ENCODE measurements at places on chromosomes 2 and 18.

GRCh38 chr2:203412546-203413331 is 84.5 kb downstream of the ABI2 start:
- DNase-seq, result no peak

- no peak for DNase-seq
Observed at GRCh38 chr2:100900156-100900795, 80.3 kb downstream of the NPAS2 start.

- no peak for DNase-seq
Observed at GRCh38 chr2:3595985-3596384, 1.1 kb downstream of the COLEC11 start.

DNA sequence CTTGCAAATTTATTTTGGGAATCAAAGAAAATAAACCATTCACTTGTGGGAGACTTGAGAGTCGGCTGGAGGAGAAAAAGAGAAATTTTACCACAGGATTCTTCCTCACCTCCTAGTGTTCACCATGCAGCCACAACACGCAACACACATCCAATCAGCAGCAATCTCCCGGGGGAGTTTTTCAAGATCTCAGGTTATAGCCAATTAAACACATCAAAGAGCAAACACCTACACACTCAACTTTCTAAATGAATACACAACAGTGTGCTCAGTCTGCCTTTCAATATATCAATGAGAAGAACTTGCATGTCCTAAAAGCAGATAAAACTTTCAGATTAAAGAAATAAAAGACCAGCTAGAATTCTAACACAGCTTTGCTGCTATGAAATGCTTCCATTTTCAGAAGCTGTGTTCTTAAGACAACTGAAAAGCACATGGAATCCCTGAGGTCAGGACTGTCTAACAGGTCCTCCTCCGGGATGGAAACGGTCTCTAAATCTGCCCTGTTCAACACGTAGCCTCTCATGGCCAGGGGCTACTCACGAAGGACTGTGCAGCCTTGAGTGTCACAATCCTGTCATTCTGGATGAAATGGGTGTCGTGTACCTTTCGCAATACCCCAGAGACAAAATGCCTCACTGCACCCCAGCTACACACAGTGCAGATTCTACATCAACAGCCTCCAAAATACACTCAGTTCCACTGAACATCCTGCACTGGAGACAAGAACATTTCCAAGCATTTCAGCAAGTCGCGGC is 84.2 kb downstream of the ZNF516 start:
- DNase-seq, result no peak

- no peak for DNase-seq
Observed at GRCh38 chr2:237998530-237998929, 31.7 kb downstream of the UBE2F start.

GRCh38 chr2:86825693-86826381 is 35.1 kb upstream of the CD8A start:
- DNase-seq, result no peak

DNA sequence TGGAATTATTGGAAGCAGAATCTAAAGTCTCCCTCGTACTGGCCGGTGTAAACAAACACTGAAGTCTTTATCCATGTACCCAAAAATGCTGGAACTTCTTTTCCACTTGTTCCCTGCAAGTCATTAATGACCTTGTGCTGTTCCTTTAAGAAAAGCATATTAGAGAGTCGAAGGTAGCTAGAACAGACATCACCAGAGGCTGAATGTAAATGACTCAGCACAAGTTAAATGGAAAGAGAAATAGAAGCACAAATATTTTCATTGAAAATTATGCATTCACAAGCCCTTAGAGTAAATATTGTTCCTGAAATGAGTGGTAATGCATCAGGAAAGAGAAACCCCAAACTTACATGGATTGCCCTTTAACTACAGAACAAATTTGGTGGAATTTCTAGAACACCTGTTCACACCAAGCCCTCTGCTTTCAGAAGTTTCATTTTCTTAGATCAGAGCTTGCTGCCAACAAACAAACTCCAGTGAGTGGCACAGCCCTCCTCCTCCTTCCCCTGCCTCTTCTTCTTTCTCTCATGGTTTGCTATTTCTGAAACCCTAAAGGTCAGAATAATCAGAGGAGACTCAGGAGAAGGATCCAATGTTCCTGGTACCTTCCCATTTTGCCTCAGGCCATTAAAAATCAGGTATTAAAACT is 264.3 kb downstream of the TXNL1 start:
- DNase-seq, result no peak

GRCh38 chr2:60699617-60700016 is 56.5 kb upstream of the PAPOLG start:
- no peak for DNase-seq

GRCh38 chr2:213476641-213477040 is 192.4 kb downstream of the SPAG16 start:
- DNase-seq, result no peak

DNA sequence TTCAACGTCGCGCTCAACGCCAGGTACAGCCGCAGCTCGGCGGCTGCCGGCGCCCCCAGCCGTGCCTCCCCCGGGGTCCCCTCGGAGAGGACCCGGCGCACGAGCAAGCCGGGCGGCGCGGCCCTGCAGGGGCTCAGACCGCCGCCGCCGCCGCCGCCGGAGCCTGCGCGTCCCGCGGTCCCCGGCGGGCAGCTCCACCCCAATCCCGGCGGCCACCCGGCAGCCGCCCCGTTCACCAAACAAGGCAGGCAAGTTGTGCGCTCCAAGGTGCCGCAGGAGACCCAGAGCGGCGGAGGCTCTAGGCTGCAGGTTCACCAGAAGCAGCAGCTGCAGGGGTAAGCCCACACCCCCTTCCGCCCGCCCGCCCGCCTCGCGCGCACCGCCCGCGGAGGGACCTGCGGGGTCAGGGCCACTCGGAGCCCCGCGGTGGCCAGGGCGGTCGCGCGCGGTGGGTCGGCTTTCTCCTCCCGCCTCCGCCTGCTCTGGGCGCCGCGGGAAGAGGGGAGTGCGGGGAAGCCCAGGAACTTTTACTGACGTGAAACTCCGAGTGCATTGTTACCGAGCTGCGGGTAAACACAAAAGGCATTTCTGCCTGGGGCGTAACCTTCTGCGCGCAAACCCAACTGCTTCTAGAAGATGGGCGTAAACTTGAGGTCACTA is 861 bp downstream of the LTBP1 start:
- DNase-seq, result peak; percentile 50
